ENCODE measurements at places on chromosomes 6 and 20.
A peak's percentile ranks its signal among the peaks of the same experiment; 100 is the strongest.

DNA sequence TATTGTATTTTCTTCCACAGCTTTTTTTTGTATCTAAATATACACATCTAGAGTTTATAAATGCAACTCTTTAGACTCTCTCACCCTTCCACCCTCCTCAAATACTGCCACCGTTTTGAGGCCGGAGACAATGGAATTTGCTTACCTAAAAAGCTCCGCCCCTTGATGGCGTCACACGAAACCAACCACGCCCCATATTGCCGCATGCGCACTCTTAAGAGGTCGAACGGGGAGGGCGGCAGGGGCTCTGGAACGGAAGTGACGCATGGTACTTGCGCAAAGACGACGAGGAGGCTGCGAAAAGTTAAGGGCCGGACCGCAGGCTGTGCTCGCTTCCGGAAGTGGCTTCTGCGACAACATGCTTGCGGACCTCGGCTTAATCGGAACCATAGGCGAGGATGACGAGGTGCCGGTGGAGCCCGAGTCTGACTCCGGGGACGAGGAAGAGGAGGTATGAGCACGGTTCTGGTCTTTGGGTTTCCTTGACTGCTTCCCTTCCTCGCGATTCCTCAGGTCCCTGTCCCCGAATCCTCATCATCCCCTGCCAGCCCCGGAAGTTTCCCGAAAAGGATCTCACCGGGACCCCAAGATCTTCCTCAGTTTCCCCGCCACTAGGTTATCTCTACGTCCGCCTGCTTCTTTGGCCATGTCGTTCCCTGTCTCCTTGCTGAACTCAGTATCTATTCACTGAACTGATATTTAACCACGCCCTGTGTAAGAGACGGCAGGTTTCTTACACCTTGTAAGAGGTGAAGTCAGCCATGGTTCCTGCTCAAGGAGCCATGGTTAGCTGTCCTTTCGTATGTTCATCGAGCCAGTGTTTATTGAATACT lies at the start of gene DDX27:
DDX27 (plus strand) TSS at position 326 of the 833 bp plus-strand sequence; CDS start at position 359, 33 bp downstream.
- peak; percentile 98 for DNase-seq

- no peak for DNase-seq
These were observed 221.2 kb downstream of the LAMA2 start for GRCh38 chr6:129104131-129104530.

GRCh38 chr6:16196260-16196983 lies 42.0 kb upstream of the GMPR start:
- no peak for DNase-seq

- DNase-seq = no peak
These were observed 249.6 kb upstream of the RIN2 start for GRCh38 chr20:19508449-19508848.

DNA sequence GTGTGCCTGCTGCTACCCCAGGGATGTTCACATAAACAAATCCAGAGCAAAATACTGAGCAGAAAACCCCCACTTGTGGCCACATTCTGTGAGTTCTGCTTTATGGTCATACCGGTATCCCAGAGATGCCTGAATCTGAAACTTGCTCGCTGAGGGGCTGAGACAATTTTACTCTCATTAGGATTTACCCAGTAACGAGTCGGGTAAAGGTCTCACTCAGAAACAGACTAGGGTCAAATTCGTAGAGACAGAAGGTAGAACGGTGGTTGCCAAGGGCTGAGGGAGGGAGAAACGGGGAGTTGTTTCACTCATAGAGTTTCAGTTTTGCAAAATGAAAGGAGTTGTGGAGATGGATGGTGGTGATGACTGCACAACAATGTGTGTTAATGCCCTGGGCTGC lies 45.4 kb upstream of the NKX2-2 start:
- DNase-seq = no peak

- DNase-seq = no peak
These were observed 476.3 kb downstream of the PRKN start for GRCh38 chr6:162251257-162251656.

GRCh38 chr6:7960848-7961247 lies 50.3 kb upstream of the TXNDC5 start:
- no peak for DNase-seq

DNA sequence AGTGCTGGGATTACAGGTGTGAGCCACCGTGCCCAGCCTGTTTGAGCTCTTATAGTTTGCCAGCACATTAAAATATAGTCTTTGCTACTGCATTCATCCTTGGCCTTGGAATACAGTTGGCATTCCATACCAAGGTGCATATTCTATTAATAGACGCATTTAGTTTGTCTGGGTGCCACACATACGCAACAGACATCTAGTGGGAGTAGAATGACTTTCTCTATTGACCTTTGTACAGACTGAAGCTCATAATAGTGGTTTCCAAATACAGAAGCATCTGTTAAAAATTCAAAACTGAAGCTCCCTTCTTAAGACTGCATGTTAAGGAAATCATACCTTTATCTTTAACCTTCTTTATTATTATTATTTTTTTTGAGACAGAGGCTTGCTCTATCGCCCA lies 46.7 kb upstream of the FNDC1 start:
- no peak for DNase-seq

GRCh38 chr6:138869398-138869797 lies 73.5 kb downstream of the ECT2L start:
- no peak for DNase-seq

Data from H9 (cell line).